Upper lobe of left lung (tissue), 6 donors: ENCODE measurements at places on chromosomes 11 and 22. TPM values are rescaled to one million over a fixed set of nuclear protein-coding genes. Genes with fewer than 3 reads are reported as not detected.
A peak's percentile ranks its signal among the peaks of the same experiment; 100 is the strongest.

DNA sequence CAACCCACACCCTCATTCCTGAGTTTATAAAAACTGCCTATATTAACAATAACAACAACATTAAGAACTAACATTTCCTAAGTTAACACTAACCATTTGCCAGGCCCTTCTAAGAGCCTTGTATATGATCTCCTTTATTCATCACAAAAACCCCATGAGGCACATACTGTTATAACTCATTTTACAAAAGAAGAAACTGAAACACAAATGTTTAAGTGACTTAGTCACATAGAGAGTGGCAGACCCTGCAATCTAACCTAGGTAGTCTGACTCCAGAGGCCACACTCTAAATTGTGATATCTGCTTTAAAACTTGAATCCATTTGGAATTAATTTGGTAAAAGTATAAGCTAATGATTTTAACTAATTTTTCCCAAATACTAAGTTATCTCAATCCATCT is 116.1 kb downstream of the SYT9 start:
- DNase-seq, result no peak

GRCh38 chr11:27122001-27122400 is 81.4 kb downstream of the BBOX1 start:
- DNase-seq, result no peak

DNA sequence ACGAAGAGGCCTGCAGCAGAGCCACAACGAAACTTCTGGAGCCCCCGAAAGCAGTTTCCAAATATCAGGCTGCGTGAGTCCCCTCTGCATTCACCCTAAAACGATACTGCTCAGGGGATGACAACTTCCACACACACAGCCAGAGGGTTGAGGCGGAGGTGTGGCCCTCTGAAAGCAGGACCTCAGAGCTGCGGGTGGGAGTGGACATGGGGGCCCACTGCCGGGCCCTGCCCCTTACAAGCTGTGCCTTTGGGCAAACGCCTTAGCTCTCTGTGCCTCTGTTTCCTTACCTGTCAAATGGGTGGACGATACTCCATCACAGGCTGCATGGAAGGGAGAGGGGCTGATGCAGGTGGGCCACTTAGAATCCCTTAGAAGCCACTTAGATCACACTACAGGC is 53.1 kb downstream of the TRMU start:
- no peak for DNase-seq

DNA sequence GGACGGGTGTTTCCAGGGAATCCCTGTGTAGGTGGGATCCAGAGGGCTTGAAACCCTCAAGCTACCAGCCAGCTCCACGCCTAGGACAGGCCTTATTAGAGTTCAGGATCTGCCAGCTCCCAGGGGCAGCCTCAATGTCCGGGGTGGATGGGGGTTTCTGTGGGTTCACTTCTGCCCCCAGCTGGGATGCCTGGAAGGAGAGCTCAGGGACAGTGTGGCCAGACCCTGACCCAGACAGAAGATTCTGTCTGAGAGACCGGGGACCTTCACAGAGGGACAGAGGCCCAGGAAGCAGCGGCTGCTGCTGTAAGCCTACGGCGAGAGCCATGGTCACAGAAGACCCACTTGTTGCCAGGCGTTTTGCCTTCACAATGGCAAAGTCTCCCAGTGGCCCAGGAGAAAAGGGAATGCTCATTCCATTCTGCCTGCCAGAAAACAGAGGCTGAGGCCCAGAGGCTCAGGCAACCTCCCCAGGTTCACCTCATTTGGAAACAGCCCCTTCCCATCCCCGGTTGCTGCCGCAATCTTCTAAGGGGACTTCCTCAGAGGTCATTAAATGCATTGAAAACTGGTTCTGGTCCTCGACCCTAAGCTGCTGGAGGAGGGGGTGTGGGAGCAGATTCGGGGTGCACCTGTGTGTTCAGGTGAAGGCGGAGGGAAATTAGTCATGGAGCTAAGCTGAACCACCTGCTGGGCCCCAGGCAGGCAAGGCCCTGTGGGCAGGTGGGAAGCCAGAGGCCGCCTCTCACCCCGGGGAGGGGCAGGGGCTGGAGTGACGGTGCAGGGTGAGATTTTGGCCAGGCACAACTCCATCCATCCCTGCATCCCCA is 4.9 kb upstream of the KRTAP5-6 start:
- no peak for DNase-seq

- DNase-seq, result no peak
Observed at GRCh38 chr11:68295940-68296339, 16.5 kb upstream of the LRP5 start.

DNA sequence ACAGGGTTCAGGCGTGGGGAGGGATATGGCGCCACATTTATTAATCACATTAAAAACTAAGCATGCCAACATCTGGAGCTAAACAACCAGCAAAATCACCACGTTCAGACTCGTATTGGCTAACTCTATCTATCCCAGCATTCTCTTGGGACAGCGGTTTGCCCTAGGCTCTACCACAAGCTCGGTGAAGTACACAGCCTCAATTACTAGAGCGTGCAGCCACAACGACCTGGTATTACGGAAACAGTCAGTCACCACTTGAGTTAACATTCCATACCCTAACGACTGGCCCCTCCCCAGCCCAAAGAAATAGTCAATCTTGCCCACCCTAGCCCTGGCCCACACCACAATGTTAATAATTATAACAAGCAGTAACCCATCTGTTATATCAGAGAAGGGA is 32.1 kb downstream of the APOL5 start:
- DNase-seq, result no peak

DNA sequence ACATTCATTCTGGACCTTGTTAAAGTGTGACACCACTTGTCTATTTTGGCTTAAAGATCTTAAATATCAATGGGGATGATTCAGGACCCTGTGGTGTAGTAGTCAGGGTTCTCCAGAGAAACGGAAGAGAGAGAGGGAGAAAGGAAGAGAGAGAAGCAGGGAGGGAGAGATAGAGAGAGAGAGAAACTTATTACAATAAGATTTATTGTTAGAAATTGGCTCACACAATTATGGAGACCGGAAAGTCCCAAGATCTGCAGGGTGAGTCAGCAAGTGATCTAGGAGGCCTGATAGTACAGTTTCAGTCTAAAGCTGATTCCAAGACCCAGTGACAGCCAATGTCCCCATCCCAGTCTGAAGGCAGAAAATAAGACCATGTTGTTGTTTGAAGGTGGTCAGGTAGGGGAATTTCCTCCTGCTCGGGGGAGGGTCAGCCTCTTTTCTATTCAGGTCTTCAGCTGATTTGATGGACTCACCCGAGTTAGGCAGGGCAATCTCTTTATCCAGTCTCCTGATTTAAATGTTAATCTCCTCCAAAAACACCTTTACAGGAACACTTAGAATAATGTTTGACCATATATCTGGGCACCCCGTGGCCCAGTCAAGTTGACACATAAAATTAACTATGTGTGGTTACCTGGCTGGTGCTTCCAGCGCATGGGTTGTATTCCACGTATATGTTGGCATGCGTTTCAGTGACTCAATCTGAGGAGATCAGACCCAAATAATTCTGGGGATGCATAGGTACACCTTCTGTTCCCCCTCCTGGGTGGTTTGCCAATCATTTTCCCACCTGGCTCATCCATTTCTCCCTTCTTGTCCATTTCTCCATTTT is 1350.5 kb downstream of the TBC1D22A start:
- no peak for DNase-seq

GRCh38 chr22:24954114-24954463 is 1.6 kb downstream of the KIAA1671 start:
- DNase-seq, result no peak

GRCh38 chr11:43983221-43983810 is 40.9 kb downstream of the C11orf96 start:
- peak; percentile 19 for DNase-seq

DNA sequence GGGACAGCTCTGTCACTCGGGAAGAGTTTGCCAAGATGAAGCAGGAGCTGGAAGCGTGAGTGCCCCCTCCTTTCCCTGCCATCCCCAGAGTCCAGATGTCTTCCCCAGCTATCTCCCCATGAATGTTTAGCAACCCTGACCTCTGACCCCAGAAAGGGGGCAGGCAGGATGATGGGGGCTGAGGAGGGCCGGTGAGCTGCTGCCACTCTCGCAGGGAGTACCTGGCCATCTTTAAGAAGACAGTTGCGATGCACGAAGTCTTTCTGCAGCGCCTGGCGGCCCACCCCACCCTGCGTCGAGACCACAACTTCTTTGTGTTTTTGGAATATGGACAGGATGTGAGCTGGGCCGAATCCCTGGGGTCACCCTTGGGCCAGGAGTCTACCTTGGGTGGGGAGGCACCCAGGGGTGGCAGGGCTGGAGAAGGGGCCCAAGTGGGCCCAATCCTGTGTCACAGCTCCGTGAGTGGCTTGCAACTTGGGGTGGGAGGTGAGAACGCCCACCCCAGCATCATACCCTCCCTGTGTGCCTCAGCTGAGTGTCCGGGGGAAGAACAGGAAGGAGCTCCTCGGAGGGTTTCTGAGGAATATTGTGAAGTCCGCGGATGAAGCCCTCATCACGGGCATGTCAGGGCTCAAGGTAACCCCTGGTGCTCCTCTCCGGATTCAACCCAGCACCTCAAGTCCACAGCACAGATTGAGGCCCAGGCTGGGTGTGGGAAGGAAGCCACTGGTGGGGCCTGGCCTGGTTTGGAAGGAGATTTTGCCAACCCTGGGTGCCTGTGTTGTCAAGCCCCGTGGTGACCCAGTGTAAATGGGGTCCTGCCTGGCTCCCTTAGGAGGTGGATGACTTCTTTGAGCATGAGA is 7.5 kb downstream of the CFL1 start:
- DNase-seq, result no peak

DNA sequence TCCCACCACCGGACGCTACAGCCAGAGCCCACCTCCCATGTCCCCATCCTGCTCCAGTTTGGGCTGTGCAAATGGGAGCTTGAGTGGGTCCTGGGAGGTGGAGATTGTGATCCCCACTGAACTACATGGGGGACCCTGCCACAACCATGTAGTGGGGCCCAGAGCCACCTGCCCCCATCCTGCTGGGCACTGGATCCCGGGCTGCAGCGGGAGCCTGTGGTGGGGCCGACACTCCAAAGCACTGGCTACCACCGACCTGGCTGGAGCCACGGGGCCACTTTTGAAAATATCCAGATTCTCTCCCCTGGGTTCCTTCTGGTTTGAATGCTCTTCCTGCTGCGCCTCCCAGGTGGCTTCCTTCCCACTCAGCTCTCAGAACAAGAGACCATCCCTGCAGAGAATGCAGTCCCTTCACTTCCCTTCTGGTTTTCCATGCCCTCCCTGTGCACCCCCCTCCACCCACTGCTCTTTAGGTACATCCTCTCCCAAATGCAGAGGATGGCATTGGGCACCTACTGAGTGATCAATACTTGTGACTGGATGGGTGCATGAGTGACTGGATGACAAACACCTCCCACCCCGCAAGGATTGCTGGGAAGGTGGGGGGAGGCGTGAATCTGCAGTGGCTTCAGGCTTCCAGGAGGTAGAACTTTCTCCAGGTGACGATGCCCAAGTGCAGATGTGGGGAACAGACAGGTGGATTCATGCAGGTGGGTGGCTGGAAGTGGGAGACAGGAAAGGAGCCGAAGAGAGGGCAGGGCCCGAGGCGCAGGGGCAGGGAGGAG is 846 bp upstream of the UNC93B1 start:
- DNase-seq, result no peak

GRCh38 chr22:39472570-39473556 is 16.1 kb downstream of the MGAT3 start:
- no peak for DNase-seq

DNA sequence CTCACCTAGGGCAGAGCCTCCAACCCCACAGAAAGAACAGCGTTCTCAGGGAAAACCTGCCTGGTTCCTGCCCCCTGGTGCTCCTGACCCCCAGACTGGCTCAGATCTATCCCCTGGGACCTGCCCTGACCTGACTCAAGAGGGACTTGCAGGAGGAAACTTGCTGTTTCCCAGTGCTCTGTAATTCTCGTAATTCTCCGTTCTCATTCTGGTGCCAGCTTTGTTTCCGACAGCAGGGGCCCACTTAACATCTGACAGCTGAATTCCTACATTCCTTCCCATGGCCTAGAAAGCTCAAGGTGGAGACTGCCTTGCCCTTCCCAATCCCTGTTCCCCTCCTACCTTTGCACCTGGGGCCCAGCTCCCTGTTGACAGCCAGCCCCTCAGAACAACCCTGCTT is 12.5 kb upstream of the CSF2RB start:
- no peak for DNase-seq

DNA sequence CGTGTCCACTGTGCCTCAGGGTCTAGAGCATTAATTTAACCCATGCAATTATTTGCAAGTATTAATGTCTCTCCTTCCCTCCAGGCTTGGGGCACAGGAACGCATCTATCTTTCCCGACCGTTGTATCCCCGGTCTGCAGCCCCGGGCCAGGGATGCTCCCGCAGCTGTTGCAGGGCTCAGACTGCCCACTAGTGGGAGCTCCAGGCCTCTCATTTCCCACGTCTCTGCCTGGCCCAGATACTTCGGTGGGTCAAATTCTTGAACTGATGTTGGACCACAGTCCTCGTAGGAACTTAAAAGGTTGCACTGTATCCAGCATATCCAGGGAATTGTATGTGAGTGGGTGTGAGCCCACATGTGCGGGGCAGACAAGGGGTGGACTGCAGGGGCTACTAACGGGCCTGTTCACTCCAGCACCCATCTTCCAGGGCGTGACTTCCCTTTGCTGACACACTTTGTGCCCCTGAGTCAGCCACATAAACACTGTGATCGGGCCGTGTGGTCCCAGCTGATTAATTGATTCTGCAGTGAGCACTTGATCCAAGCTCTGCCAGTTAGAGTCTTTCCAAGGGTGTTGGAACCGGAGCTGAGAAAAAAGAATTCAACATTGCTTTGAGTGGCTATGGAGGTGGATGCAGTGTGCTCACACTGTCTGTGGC is 451.3 kb downstream of the TBC1D22A start:
- DNase-seq, result peak; percentile 56

NXPE2 gene
- not detected for total RNA-seq

KLHL22 gene
- 17.5 TPM for total RNA-seq

ST14 gene
- total RNA-seq, result 83.6 TPM

RAG1 gene
- total RNA-seq, result 1.4 TPM

SLC25A17 gene
- total RNA-seq, result 14.1 TPM

SMTNL1 gene
- total RNA-seq, result not detected

MRTFA gene
- total RNA-seq, result 54.9 TPM

AGBL2 gene
- 15.7 TPM for total RNA-seq

TYR gene
- not detected for total RNA-seq
